Cardiac atrium fibroblast (primary cell): ENCODE measurements at places on chromosomes 16 and 17. TPM values are rescaled to one million over a fixed set of nuclear protein-coding genes. Genes with fewer than 3 reads are reported as not detected.

Gene PDILT
- 0.18 TPM in 1 of 2 replicates, not detected in the other for total RNA-seq

Gene AXIN1
- 16.2 and 21.5 TPM in 2 replicates for total RNA-seq

Gene KRTAP4-1
- not detected in 2 replicates for total RNA-seq

Gene CBFA2T3
- not detected in 2 replicates for total RNA-seq

Gene C16orf87
- total RNA-seq, result 5.3 and 6.5 TPM in 2 replicates

Gene ALOX12B
- not detected in 2 replicates for total RNA-seq

Gene MMD
- 25.1 and 34.8 TPM in 2 replicates for total RNA-seq

Gene PRDM7
- total RNA-seq, result not detected in 2 replicates
